NCI-H1105 (cell line): ENCODE measurements at places on chromosomes 11 and 22.

GRCh38 chr11:112408517-112408916 lies 147.9 kb upstream of the PLET1 start:
- no peak for DNase-seq

DNA sequence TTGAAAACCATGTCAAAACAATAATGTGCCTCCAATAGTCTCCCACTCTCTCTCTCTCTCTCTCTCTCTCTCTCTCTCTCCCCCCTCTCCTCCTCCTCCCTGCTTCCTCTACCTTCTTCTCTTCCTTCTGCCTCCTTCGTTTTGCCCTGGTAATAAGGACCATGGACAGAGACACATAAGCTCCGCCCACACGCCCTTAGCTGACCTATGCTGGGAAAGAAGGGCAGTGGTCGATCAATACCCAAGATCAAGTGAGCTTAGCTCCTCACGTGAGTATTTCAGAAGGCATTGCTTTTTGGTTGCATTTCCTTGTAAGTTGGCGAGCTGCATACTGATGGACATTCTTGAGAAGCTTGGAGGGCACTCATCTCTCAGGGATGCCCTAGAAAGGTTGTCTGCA lies 194.8 kb downstream of the MIAT start:
- DNase-seq, result no peak

DNA sequence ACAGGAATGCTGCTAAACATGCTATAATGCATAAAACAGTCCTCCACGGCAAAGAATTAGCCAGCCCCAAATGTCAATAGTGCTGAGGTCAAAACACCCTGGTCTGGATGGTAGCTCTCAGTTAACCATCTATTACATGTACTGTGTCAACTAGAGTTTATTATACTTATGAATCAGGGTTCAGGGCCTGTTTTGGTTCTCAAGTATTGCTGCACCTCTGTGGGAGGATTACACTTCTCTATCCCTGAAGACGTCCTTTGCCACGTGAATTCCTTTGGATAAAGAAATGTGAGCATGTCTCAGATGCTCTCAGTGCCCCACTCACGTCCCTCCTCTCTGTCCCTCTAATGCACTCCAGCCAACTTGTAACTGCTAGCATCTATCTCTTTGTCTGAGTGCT lies 53.4 kb downstream of the SLC1A2 start:
- no peak for DNase-seq

DNA sequence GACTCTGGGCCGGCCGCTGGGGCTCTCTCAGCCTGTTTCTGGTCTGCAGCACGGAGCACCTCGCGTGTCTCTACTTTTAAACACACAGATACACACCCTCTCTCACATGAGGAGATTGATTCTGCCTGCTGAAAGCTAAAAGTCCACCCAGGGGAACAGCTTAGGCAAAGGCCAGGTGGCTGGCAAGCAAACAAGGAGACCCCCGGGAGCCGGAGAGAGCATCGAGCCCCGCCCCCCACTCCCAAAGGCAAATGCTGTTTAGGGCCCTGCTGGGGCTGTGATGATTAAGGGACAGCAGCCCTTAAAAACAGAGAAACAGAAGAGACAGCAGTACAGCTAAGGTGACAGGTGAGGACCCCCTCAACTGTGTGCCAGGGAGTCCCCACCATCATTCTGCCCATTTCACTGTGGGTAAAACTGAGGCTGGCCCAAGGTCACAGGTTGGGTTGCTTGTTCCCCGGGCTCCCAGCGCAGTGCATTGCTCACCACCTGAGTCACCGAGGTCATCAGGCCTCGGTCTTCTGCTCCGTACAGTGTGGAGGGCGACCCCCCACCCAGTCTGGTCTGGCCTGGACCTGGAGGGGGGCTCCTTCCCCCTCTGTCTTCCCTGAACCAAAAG lies 6.8 kb downstream of the CABP7 start:
- no peak for DNase-seq
